ENCODE measurements at places on chromosomes 1 and 21.

DNA sequence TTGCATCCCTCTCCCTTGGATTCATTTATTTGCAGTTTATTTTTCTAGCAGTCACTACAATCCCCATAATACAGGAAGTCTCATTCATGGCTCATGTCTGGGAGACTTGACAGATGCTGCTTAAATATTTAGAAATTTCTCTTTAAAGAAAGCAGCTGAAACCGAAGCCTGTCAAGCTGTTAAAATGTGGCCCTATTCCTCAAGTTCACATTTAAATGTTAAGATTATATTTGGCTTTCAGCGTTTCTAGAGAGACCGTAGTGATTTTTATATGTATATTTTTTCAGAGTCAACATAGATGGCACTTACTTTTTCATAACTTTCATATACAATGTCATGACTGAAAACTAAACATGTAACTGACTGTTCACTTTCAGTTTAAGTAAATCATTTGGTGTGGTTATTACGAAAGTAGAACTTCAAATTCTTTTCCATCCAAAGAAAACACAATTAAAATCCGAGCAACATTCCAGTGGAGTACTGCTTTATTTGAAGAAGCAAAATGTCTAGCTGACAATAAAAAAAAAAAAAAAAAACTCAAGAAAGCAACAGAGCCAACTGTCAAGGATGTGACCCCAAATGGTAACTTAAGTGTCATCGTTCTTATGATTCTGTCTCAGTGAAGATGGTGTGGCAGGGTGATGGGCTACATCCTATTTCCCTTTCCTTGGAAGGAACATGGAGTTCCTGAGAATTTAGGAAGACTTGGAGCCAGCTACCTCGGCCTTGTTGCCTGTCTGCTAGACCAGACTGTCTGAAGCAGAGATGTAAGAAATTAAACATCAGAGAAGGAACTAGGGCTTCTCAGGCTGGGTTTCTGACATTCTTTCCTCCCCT is 37.8 kb downstream of the MIS18A start:
- DNase-seq, result peak; percentile 41

- DNase-seq, result peak; percentile 58
Measured at GRCh38 chr1:229440851-229441537, 7.1 kb upstream of the ACTA1 start.

DNA sequence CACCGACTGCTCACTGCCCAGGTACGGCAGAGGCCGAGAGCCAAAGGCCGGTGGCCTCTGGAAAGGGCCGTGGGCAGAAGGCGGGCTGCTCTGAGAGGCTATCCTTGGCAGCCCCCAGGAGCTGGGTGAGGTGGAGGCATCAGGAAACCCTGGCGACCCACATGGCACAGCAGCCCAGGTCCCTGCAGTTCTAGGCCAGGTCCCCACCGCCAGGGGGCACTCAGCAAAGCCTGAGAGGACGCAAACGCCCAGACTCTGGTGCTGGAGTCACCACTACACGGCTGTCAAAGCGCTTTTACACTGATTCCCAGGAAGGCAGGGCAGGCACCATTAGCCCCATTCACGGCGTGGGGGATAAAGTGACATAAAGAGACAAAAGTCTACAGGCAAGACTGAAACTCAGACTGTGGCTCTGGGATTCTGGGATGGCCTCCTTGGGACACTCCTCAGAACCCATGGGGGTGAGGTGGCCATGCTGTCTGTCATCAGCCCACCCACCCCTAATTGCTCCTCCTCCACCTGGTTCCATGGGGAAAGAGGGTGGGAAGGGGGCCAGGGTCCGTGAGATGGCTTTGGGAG is 4.9 kb downstream of the PLEKHG5 start:
- DNase-seq, result peak; percentile 93

GRCh38 chr1:108734171-108734865 is 12.2 kb upstream of the STXBP3 start:
- DNase-seq, result no peak

GRCh38 chr1:25247829-25248754 is 838 bp upstream of the RSRP1 start:
- no peak for DNase-seq

- DNase-seq, result no peak
Measured at GRCh38 chr21:42258885-42259407, 40.0 kb downstream of the ABCG1 start.

GRCh38 chr1:152165286-152166077 is 6.5 kb upstream of the RPTN start:
- DNase-seq, result no peak

DNA sequence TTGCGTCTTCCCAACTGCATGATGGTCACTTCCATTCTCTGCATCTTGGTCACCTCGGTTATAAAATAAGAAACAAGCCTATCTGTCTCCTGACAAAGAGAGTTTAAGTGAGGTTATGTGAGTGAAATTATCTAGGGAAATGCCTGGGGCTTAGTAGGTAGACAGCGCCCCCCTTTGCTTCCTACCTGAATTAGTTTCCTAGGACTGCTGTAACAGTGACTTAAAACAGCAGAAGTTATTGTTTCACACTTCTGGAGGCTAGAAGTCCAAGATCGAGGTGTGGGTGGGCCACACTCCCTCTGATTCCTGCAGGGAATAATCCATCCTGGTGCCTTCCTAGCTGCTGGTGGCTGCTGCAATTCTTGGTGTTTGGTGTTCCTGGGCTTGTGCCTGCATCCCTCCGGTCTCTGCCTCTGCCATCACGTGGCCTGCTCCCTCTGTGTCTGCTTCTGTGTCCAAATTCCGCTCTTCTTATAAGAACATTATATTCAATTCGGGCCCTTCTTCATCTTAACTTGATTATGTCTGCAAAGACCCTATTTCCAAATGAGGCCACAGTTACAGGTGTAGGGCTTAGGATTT is 92.6 kb downstream of the IGSF21 start:
- no peak for DNase-seq

Measured in GM03348 (cell line).